ENCODE measurements at places on chromosomes 12 and 14. TPM values are rescaled to one million over a fixed set of nuclear protein-coding genes. Genes with fewer than 3 reads are reported as not detected.
A peak's percentile ranks its signal among the peaks of the same experiment; 100 is the strongest.

DNA sequence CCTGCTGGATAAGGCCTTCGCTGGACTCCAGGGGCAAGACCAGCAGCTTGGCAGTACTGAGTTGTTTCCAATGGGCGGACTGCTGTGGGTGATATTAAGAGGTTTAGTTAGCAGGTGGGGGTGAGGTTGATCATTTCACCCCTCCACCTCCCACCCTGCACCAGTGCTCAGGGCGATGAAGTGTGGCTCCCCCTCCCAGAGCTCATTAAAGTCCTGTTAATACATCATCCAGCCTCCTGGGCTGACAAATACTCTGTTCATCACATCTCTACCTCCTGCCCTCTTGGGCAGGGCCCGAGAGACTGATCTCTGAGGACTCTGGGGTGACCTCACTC lies 2.4 kb upstream of the FIGNL2 start:
- no peak for DNase-seq

The AVPR1A gene
- total RNA-seq: not detected

The SLC41A2 gene
- 3.6 TPM for total RNA-seq

DNA sequence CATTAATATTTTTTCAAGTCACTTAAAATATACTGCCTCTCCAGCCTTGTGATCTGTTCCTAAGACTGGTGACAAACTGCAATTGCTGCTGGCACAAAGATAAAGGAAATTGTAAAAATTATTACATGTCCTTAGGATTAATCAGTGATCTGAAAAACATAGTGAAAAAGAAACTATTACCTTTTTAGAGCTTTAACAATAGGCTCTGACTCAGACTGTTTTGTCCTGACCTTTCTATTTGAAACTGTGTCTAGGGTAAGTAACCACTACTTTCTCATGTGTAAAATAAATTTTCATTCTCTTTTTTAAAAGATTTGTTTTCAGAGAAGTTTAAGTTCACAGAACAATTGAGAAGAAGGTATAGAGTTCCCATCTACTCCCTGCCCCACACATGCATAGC lies 80.4 kb upstream of the CLEC14A start:
- DNase-seq: no peak

DNA sequence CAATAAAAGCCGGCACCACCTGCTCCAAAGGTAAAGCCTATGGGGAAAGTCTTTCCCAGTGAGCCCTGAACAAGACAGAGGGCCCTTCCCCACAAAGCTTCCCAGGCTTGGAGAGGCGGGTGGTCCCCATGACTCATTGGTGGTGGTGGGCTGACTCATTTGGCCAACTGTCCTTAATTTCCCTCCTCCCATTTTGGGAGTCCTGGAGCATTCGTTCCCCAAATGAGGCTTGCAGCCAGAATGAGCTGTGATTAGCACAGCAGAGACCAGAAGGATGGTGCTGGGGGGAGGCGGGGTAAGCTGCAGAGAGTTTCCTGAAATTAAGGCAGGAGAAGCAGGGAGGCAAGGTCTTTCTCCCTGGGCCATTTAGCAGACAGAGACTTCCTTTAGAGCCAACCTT lies 241.7 kb downstream of the DPF3 start:
- DNase-seq: no peak

The GDF3 gene
- not detected for total RNA-seq

DNA sequence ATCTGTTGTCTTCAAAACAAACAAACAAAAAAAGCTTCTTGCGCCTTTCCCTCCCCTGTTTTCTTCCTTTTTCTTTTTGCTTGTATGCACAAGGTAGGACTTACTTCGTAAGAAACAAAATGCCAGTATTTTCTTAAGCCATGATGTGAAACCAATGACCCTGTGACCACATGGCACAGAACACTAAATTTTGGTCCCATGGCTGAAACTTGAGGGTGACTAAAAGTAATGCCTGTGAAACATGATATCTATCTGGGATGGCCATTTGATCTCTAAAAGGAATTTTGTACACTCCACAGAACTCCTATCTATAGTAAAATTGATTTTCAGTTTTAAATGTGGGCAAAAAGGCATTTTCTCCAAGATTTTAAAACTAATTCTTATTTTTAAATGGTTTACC lies 63.6 kb downstream of the PAPOLA start:
- DNase-seq: no peak

GRCh38 chr12:57641699-57642442 lies 8.9 kb upstream of the B4GALNT1 start:
- no peak for DNase-seq

DNA sequence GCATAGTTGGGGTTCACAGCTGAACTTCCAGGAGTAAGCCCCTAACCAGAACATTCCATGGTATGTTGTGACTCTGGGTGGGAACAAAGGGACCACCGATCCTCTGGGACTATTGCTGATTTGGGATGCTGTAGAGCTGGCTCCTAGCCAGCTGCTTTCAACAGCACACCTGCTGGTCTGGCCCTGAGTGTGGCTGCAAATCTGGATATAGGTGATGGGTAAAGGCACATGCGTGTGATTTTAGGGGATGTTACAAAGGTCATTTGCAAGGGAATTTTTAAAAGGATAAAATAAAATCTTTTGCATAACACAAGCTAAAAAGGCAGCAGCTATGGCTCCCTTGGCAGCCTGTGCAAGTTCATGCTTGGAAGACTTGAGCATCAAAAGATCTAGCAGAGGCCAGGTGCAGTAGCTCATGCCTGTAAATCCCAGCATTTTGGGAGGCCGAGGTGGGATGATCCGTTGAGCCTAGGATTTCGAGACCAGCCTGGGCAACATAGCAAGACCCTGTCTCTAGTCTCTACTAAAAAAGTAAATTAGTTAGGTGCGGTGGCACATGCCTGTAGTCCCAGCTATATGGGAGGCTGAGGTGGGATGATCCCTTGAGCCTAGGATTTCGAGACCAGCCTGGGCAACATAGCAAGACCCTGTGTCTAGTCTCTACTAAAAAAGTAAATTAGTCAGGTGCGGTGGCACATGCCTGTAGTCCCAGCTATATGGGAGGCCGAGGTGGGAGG lies 1.6 kb downstream of the ALDH2 start:
- no peak for DNase-seq

DNA sequence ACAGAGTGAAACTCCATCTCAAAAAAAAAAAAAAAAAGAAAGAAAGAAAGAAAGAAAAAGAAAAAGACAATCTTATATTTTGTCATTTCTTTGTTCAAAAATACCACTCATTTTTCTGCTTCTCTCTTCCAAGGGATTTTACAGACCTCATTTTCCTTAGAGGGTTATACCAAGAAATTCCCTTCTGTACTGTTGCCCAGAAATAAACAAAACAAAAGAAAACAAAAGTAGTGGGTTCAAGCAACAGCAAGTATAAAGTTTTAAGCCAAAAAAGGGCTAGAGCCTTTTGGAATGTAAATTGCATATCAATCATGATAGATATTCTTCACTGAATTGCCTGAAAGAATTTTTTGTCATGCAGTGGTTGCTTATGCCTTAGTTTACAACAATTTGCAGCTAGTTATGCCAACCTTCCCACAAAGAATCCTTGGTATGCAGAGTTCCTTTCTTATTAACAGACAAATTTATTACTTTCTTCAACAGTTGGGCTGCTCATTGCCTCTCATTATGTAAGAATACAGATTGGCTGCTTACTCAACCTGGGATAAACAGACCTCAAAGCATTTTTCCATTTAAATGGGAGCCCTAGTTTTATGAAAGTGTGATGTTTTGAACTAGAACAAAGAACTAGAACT lies 129.1 kb upstream of the PPFIA2 start:
- no peak for DNase-seq

The GLI1 gene
- 0.30 TPM for total RNA-seq

The PPP1R36 gene
- total RNA-seq: not detected

- no peak for DNase-seq
Measured at GRCh38 chr14:95695051-95695450, 8.8 kb downstream of the TCL1B start.

DNA sequence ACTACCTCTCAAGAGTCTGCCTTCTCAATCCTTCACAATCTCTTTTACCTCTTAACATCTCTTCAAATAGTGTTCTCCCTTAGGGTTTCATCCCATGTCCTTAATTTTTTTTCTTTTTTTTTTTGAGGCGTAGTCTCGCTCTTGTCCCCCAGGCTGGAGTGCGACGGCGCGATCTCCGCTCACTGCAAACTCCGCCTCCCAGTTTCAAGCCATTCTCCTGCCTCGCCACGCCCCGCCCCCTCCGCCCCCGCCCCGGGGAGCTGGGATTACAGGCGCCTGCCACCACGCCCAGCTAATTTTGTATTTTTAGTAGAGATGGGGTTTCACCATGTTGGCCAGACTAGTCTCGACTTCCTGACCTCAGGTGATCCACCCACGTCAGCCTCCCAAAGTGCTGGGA lies 7.0 kb upstream of the BCAT1 start:
- DNase-seq: no peak

- DNase-seq: no peak
Measured at GRCh38 chr12:98446682-98447081, 68.7 kb upstream of the TMPO start.

- DNase-seq: no peak
Measured at GRCh38 chr14:95808371-95808770, 68.3 kb upstream of the TUNAR start.

DNA sequence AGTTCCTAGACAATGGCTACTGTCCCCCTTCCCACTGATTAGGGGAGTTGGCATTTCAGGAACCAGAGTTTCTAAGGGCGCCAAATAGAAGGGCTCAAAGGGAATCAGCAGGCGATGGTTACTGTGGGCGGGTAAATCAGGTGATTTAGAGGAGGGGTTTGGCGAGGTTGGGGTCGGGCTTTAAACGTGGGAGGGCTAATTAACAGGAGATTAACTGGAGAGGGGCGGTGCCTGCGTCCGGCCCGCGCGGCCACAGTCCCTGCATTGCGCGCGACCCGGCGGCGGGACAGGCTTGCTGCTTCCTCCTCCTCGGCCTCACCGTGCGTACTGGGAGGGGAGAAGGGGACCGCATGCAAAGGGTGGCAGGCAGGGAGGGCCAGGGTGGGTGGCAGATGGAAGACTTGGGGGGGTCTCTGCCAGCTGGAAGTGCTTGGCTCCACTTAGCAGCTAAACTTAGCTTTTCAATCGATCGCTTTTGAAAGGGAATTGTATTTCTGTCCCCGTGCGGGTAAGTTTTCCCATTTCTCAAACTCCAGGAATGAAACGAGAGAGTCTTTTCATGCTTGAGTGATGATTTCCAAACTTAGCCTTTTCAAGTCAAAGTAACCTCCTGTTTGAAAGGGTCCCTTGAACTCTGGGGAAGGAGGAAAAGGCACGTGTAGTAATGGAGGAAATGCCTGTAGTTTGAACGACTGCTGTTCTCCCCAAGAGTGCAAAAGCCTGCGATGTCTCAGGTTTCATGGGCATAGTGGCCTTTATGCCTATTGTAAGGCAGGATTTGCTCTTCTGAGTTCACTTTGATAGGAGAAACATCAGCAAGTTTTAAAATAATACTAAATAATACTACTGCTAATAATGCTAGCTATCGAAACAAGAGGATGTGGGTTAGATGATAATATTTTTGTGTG lies at the start of gene MGST1:
Gene MGST1, plus strand, starts transcription at position 255 of the 908 bp plus-strand sequence. CDS start 6,608 bp downstream, outside the sequence.
- no peak for DNase-seq

DNA sequence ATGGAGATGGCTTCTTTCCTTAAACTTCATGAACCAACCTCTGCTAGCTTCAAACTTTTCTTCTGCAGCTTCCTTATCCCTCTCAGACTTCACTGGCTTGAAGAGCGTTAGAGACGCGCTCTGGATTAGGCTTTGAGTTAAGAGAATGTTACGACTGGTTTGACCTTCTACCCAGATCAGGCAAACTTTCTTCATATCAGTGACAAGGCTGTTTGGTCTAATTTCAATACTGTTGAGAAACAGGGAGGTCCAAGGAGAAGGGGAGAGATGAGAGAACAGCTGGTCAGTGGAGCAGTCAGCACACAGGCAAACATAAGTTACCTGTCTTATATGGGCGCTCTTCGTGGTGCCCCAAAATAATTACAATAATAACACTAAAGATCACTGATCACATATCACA lies 14.9 kb downstream of the SCAF11 start:
- DNase-seq: no peak

DNA sequence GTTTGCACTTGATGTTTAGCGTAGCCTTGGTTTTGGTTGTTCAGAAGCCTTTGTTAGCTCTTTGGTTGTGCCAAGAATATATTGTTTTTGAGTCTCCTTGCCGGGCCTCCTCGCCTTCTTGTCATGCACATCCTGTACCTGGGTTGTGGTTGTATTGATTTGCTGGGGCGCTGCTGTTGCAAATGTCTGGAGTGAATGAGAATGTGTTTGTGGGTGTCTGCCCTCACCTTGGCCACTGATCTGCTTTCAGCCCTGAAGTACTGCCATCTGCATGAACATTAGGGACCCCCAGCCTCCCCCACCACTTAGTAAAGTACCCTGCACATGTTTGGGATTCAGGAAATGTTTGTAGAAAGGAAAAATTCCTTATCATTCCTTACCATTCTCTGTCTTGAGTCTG lies 16.5 kb downstream of the PRKCH start:
- DNase-seq: peak; percentile 85

The CLEC14A gene
- not detected for total RNA-seq

DNA sequence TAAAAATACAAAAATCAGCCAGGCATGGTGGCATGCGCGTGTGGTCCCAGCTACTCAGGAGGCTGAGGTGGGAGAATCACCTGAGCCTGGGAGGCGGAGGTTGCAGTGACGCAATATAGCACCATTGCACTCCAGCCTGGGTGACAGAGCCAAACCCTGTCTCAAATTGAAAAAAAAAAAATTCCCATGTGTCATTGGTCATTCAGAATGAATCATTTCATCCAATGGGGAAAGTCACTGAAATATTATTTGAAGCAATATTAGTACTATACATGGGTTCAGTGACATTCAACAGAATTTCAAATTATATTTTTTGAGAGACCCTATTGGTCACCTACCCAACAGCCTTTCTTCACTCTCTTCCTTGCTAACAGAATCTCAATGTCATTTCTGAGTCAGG lies 276.1 kb downstream of the ITPR2 start:
- no peak for DNase-seq
